ENCODE measurements at places on chromosomes 5 and 9.

DNA sequence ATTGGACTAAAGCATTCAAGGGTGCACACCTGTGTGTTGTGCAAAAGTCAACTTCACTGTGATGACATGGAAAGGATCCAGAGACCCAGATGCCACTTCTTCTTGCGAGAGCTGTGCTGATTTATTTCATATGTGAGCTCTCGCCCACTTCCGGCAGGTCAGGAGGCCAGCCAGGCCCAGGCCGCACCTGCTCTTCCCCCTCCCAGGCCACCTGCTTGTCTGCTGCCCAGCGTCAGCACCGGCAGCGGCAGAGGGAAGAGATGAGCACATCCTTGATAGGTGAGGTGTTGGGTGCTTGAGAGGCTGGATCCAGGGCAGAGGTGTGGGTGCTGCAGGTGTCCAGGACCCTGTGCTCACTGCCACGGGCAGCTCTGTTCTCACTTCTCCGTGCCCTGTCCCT lies 242.9 kb downstream of the FANCC start:
- DNase-seq, result no peak

DNA sequence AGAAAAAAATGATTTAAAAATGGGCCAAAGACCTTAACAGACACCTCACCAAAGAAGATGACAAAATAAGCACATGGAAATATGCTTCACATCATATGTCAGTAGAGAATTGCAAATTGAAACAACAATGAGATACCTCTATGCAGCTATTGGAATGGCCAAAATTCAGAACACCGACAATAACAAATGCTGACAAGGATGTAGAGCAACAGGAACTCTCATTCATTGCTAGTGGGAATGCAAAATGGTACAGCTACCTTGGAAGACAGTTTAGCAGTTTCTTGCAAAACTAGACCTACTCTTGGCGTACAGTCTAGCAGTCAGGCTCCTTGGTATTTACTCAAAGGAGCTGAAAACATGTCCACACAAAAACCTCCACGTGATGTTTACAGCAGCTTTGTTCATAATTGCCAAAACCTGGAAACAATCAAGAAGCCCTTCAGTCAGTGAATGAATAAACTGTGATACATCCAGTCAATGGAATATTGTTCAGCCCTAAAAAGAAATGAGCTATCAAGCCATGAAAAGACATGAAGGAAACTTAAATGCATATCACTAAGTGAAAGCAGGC lies 10.5 kb upstream of the MVB12B start:
- no peak for DNase-seq

GRCh38 chr5:127645300-127645726 lies 3.6 kb upstream of the CTXN3 start:
- DNase-seq, result no peak

DNA sequence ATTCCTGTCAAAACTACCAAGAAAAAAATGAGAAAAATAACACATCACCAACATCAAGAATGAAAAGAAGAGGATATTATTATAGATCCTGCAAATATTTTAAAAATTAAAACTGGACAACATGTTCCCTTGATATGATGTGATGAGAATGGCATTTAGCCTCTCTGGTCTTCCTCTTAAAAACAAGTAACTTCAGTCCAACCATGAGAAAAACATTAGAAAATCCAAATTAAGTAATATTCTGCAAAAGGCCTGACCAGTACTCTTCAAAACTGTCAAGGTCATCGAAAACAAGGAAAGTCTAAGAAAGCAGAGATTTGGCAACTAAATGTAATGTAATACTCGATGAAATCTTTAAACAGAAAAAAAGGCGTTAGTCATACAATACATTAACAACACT lies 167.1 kb upstream of the SNX2 start:
- no peak for DNase-seq

- DNase-seq, result no peak
Measured at GRCh38 chr5:170338933-170339779, 41.6 kb upstream of the LCP2 start.
